Osteoblast (primary cell): ENCODE measurements at places on chromosomes 2 and 18.

- H3K4me1 ChIP-seq: peaks cover 20% of the 10 kb centered on the region
- H3K27me3 ChIP-seq: no peaks in the 10 kb centered on the region
- peak; percentile 97 for DNase-seq
- peaks cover 60% of the 10 kb centered on the region for H3K36me3 ChIP-seq
- peak overlapping the region; percentile 92 for H3K27ac ChIP-seq
- peak overlapping the region; percentile 98 for H3K4me3 ChIP-seq
These were observed 590 bp downstream of the EIF2B4 start for GRCh38 chr2:27369471-27370025.

DNA sequence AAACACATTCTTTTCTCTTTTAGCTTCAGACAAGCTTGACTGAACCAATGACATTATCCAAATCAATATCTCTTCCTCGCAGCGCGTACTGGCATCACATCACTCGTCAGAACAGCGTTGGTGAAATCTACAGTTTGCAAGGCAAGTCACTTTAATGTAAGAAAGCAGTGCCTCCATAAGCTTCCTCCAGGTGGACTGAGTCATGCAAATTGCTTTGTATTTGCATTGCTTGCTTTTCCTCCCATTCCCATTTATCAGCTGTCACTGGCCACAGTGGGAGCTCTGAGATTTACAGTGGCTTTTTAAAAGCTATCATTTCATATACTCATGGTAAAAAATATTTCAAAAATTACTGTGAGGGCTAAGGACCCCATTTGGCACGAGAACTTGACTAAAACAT is 189.9 kb downstream of the CD226 start:
- H3K4me3 ChIP-seq: no peak overlapping the region
- no peak overlapping the region for H3K27ac ChIP-seq
- no peak for DNase-seq
- H3K27me3 ChIP-seq: no peaks in the 10 kb centered on the region

- H3K36me3 ChIP-seq: no peaks in the 10 kb centered on the region
- no peak overlapping the region for H3K27ac ChIP-seq
- peaks cover 6% of the 10 kb centered on the region for H3K4me1 ChIP-seq
- H3K27me3 ChIP-seq: no peaks in the 10 kb centered on the region
- no peak overlapping the region for H3K4me3 ChIP-seq
These were observed 12.4 kb upstream of the GMCL1 start for GRCh38 chr2:69816923-69817542.

- H3K4me3 ChIP-seq: no peak overlapping the region
- no peaks in the 10 kb centered on the region for H3K36me3 ChIP-seq
- no peak for DNase-seq
- H3K4me1 ChIP-seq: no peaks in the 10 kb centered on the region
- H3K27ac ChIP-seq: no peak overlapping the region
These were observed 135.7 kb upstream of the CTDP1 start for GRCh38 chr18:79543861-79544385.
